Left ventricle myocardium inferior (tissue), 1 donor: ENCODE measurements at places on chromosomes 1 and 21. TPM values are rescaled to one million over a fixed set of nuclear protein-coding genes. Genes with fewer than 3 reads are reported as not detected.

GRCh38 chr1:119954476-119955422 lies 58.4 kb upstream of the ADAM30 start:
- peaks cover 37% of the 10 kb centered on the region for H3K36me3 ChIP-seq
- no peak for DNase-seq
- no peaks in the 10 kb centered on the region for H3K27me3 ChIP-seq

DNA sequence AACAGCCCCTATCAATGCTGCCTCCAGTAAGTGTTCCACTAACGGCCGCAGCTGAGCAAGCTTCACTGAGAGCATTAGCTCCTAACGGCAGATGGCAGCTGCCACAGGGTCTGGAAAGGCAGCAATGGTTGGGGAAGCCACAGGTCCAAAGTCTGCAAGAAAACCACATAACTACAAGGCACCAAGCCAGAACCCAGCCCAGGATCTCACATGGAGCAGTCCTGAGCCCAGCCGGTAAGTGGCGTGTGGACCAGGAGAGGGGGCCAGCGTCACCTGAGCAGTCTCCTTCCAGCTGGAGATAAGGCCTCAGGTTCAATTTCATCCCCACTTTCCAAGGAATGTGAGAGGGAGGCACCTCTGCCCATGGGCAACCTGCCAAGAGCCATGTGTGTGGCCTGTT lies 13.2 kb downstream of the SYT2 start:
- H3K27ac ChIP-seq, result no peak overlapping the region
- H3K4me3 ChIP-seq, result no peak overlapping the region
- H3K27me3 ChIP-seq, result peaks cover 79% of the 10 kb centered on the region
- no peaks in the 10 kb centered on the region for H3K36me3 ChIP-seq

DNA sequence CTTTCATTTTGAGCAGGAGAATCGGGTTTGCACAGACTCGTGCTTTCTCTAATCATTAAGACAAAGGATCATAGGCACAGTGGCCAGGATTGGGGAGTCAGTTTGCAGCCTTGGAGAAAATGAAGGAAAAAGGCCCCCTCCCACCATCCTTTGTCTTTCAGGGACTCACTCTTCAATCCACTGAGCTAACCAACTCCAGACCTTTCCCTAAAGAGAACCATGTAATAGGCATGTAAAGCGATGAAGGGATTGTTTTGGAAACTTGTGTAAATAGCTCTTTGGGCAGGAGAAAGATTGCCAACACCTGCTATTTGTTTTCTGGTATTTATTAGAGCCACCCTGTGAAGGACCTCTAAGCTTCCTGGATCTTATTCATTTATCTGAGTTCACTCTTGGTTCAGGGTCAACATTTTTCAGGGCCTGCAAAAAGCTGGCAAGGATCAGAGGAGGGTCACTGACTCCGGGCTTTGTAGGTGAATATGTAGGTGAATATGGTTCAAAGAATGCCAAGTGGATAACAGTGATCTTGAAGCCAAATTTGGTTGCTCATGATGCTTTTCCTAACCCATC lies 192.6 kb upstream of the FGGY start:
- peaks cover 16% of the 10 kb centered on the region for H3K4me1 ChIP-seq
- H3K36me3 ChIP-seq, result no peaks in the 10 kb centered on the region
- no peak overlapping the region for H3K27ac ChIP-seq
- H3K27me3 ChIP-seq, result no peaks in the 10 kb centered on the region

GRCh38 chr1:8980656-8981055 lies 35.0 kb downstream of the CA6 start:
- no peak for DNase-seq
- no peak overlapping the region for H3K27ac ChIP-seq
- no peak overlapping the region for H3K4me3 ChIP-seq
- H3K27me3 ChIP-seq, result no peaks in the 10 kb centered on the region

Gene HSPA6
- 0.58 TPM for total RNA-seq

Gene IVL
- not detected for total RNA-seq
